Neural crest cell (in vitro differentiated cells): ENCODE measurements at places on chromosomes 1 and 21. TPM values are rescaled to one million over a fixed set of nuclear protein-coding genes. Genes with fewer than 3 reads are reported as not detected.

- H3K4me3 ChIP-seq: no peak overlapping the region
- no peak overlapping the region for H3K27ac ChIP-seq
- DNase-seq: no peak
- no peaks in the 10 kb centered on the region for H3K36me3 ChIP-seq
- H3K27me3 ChIP-seq: peaks cover 18% of the 10 kb centered on the region
Measured at GRCh38 chr1:35675773-35676172, 34.4 kb upstream of the PSMB2 start.

DNA sequence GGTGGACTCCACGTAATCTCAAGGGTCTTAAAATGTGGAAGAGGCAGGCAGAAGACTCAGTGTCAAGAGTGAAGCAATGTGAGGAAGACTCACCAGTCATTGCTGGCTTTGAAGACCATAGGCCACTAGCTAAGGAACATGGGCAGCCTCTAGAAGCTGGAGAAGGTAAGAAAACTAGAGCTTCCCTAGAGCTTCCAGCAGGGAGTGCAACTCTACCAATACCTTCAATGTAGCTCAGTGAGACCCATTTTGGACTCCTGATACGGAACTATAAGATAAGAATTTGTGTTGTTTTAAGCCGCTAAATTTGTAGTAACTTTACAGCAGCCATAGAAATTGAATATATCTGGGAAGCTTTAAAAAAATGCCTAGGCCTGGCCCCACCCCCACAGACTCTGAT, 18.9 kb downstream of the METTL13 start:
- no peak overlapping the region for H3K4me3 ChIP-seq
- H3K27me3 ChIP-seq: no peaks in the 10 kb centered on the region
- H3K27ac ChIP-seq: no peak overlapping the region
- DNase-seq: no peak

- peak overlapping the region; percentile 86 for H3K27ac ChIP-seq
Measured at GRCh38 chr21:32474179-32475059, 61.9 kb downstream of the EVA1C start.

GRCh38 chr1:21852282-21853130, 40.4 kb downstream of the LDLRAD2 start:
- no peaks in the 10 kb centered on the region for H3K27me3 ChIP-seq
- no peak for DNase-seq
- no peak overlapping the region for H3K27ac ChIP-seq

Gene RAB25
- total RNA-seq: not detected in 2 replicates

DNA sequence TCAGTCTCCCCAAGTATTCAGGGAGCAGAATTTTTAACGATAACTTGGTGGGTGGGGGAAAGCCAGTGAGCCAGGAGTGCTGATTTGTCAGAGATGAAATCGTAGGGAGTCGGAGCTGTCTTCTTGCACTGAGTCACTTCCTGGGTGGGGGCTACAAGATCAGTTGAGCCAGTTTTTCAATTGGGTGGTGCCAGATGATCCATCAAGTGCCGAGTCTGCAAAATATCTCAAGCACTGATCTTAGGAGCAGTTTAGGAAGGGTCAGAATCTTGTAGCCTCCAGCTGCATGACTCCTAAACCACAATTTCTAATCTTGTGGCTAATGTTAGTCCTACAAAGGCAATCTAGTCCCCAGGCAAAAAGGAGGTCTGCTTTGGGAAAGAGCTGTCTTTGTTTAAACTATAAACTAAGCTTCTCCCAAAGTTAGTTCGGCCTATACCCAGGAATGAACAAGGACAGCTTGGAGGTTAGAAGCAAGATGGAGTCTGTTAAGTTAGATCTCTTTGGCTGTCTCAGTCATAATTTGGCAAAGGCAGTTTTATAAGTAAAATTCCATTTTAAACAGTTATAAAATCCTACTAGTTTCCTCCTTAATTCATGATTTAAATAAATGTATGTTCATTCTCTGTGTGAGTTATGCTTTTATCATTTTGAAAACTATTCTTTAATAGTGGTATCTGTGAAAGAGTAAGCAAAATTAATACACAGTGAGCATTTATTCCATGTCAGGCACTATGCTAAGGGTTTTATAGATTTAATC, 51.7 kb downstream of the SLC16A1 start:
- H3K27ac ChIP-seq: no peak overlapping the region
- no peaks in the 10 kb centered on the region for H3K27me3 ChIP-seq

Gene TSPAN1
- not detected in 2 replicates for total RNA-seq

- no peaks in the 10 kb centered on the region for H3K36me3 ChIP-seq
- H3K27me3 ChIP-seq: no peaks in the 10 kb centered on the region
- peak overlapping the region; percentile 80 for H3K4me3 ChIP-seq
- H3K27ac ChIP-seq: peak overlapping the region; percentile 14
- DNase-seq: no peak
Measured at GRCh38 chr1:205324781-205325180, 3.2 kb upstream of the NUAK2 start.

- no peaks in the 10 kb centered on the region for H3K4me1 ChIP-seq
- peaks cover 2% of the 10 kb centered on the region for H3K27me3 ChIP-seq
- DNase-seq: no peak
- H3K36me3 ChIP-seq: peaks cover 14% of the 10 kb centered on the region
- no peak overlapping the region for H3K4me3 ChIP-seq
Measured at GRCh38 chr21:40602080-40602479, 244.9 kb downstream of the DSCAM start.

DNA sequence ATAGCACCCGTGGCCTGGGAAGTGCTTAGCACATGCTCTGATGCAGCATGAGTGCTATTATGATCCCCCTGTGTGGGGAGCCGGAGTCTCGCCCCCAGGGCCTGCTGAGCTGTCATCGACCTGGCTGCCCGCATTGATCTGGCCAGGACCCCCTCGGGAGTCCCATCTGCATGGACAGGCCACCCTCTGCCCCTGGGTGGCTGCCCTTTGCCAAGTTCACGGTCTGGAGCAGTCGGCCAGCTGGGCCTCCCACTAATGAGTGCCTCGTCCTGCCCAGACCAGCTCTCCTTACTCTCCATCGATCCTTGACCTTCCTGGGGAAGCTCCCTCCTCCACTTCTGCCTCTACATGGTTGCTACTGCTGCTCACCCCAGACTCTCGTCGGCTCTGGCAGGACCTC, 121.8 kb upstream of the RUNX3 start:
- no peaks in the 10 kb centered on the region for H3K36me3 ChIP-seq
- H3K27me3 ChIP-seq: peaks cover 11% of the 10 kb centered on the region
- H3K27ac ChIP-seq: no peak overlapping the region

GRCh38 chr1:109570414-109570813, 22.0 kb downstream of the GNAI3 start:
- DNase-seq: no peak
- H3K27me3 ChIP-seq: no peaks in the 10 kb centered on the region
- H3K27ac ChIP-seq: no peak overlapping the region
- no peaks in the 10 kb centered on the region for H3K36me3 ChIP-seq
- peaks cover 9% of the 10 kb centered on the region for H3K4me1 ChIP-seq

Gene RAB3B
- total RNA-seq: 2.4 TPM in 2 replicates

GRCh38 chr1:197787056-197787455, 11.8 kb upstream of the DENND1B start:
- H3K27ac ChIP-seq: no peak overlapping the region
- H3K36me3 ChIP-seq: no peaks in the 10 kb centered on the region
- H3K4me3 ChIP-seq: no peak overlapping the region
- no peaks in the 10 kb centered on the region for H3K27me3 ChIP-seq
